Stimulated activated CD4-positive, alpha-beta T cell treated with anti-CD3 and anti-CD28 coated beads, Interleukin-4, amount 100 ng/mL, for 24 hours (primary cell): ENCODE measurements at places on chromosomes 2 and 18.

DNA sequence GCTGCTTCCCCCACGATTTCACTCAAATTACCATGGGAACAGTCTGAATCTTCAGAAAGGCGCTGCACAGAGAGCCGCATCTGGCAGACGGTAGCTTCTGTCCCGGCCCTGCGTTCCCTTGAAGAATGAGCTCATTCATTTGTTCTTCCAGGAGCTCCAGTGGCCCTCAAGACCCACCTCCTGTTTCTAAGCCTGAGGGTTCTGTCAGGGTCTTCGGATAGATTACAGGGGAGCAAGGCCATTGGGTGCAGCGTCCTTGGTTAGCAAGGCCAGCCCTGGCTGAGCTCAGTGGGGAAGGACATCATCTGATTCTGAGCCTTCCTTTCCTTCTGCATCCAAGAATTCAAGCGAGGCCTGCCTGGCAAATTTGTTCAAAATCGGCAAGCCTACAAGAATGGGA is 111.9 kb downstream of the PDCL3 start:
- no peak for DNase-seq

GRCh38 chr18:23281626-23282436 is 146.5 kb downstream of the CABLES1 start:
- no peak for DNase-seq

DNA sequence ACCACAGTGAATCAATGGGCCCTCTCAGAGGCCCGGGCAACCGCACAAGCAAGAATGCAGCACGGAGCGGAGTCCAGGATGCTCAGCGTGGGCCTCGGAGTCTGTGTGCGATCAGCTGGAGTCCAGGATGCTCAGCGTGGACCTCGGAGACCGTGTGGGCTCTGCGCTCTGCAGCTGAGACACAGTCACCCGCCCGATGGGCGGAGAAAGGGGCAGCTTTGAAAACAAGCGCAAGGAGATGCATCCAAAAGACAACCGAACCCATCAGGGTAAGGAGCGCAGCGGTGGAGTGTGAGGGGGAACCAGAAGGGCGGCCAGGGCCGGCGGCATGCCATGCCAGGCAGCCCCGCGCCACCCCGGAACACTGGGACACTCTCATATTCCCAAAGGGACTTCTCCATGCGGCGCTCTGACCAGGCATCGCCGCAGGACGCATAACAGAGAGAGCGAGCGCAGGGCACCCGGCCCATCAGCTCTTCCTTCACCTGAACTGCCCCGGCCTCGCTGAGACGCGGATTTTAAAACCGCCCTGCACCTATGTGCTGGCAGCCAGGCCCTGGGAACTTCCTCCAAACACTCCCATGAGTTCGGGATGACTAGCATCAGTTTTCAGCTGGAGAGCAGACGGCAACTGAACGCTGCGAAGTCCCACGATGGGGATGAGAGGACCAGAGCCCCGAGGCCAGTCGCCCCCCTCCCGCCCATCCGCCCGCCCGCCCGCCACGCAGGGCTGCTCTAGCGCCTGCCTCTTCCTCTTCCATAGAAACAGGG is 44.7 kb downstream of the MC5R start:
- DNase-seq: no peak

- no peak for DNase-seq
Observed at GRCh38 chr18:35345950-35346349, 1.7 kb upstream of the ZNF24 start.

- DNase-seq: no peak
Observed at GRCh38 chr18:61541673-61542072, 208.4 kb downstream of the CDH20 start.

GRCh38 chr18:3773303-3773702 is 323.3 kb downstream of the TGIF1 start:
- no peak for DNase-seq

DNA sequence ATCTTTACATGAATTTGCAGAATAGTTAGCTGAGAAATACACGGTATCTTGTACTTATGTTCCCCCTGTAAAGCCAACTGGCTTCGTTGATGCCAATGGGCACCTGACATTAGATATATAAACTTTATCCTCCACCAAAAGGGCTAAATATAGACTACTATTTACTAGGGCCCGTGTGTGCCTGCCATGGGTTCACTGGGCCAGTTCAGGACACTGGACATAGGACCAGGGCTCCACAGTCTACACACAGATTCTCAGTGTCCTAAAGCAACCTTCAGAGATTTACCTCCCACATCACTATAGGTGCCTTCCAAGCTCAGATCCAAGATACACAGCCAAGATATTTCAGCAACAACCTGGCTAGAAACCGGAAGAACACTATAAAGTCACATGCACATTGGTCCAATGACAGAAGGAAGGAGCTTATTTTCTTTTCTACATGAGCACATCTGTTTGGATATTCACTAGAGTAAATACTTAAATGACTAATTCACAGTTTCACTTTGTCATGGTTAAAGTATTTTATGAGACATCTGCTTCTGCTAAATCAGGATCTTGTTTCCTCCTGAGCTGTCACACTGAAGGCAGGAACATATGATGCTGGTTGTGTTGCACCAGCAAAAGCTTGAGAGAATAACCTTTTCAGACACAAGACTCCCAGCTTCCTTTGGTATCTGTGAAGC is 95.1 kb downstream of the MYO5B start:
- DNase-seq: no peak

DNA sequence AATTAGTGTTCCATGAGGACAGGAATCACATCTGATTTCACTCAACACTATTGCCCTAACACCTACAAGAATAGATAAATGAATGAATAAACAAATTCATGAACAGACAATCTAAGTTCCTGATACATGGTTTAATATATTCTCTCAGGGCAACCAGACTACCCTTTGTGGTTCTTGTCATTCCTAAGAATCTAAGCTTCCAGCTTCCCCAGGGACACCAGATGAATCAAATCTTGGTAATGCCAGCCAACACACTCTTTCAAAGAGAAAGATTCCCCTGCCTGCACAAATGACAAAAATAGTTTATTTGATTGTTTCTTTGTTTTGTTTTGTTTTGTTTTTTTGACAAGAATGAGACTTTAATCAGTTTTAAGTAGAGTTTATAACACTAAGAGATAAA is 237.5 kb upstream of the CHAC2 start:
- DNase-seq: no peak

GRCh38 chr2:210568108-210568507 is 11.7 kb downstream of the CPS1 start:
- DNase-seq: no peak

GRCh38 chr18:39753178-39753577 is 2187.6 kb upstream of the CELF4 start:
- DNase-seq: no peak

DNA sequence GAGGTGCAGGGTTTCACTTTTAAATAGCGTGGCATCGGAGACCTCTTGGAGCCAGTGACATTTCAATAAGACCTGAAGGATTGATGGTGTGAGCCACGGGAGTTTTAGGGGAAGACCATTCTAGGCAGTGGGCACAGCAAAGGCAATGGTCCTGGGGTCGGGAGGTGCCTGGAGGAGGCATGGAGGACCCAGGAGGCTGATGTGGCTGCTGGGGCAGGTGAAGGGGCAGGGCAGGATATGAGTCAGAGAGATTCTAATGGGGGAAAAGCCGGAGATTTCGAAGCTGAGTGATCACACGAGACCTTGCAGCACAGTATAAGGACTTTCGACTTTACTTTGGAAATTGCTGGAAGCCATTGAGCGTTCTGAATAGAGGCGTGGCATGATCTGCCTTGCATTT is 79.6 kb upstream of the KCNE4 start:
- no peak for DNase-seq

GRCh38 chr2:74232426-74232825 is 34.0 kb downstream of the MTHFD2 start:
- no peak for DNase-seq

DNA sequence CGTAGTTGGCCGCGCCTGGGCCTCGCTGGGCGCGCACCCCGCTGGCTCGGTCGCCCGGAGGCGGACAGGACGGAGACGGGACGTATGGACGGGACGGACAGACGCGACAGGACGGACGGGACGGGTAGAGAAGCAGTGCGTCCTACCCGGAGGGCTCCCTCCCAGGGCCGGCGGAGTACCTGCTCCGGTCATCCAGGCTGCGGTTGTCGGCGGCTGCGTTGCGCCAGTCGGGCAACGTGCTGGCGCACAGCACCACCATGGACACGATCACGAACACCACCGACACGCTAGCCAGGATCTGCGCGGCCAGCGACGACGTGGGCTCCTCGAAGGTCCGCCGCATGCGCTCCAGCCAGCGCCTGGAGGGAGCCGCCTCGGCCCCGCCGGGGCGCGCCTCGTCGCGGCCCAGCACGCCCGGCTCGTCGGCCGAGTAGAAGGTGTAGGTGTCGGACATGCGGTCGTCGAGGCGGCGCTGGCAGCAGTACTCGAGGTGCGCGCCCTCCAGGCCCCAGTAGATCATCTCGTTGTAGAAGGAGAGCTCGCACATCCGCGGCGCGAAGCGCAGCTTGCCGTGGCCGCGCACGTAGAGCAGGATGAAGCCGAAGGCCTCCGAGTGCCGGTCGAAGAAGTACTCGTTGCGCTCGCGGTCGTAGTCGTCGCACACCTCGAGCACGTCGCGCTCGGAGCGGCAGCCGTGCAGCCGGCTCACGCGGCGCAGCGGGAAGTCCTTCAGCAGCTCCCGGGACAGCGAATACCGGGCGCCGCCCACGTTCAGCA is 903 bp downstream of the KCNG3 start:
- DNase-seq: peak; percentile 6

- peak; percentile 55 for DNase-seq
Observed at GRCh38 chr2:102063941-102064678, 72.3 kb downstream of the IL1R2 start.

GRCh38 chr18:32582455-32582854 is 111.8 kb upstream of the GAREM1 start:
- DNase-seq: no peak

DNA sequence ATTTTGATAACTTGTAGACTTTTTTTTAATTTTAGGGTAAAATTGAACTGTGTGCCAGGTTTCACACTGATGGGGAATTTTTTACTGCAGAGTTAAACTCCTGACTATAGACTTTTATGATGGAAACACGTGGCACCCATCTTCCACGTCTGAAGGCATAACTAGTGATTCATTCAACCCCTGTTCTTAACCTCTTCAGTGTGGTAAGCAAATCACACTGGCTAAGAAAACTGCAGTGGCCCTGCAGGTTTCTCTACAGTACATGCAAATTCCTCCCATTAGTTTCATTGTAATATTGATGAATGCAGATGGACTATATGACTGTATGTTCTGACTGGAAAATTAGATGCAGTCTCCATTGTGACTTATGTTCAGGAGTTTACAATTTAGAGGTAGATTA is 47.2 kb downstream of the SMAD4 start:
- DNase-seq: no peak

GRCh38 chr18:8847900-8848299 is 142.5 kb downstream of the MTCL1 start:
- DNase-seq: no peak

- no peak for DNase-seq
Observed at GRCh38 chr2:69988086-69988635, 26.7 kb upstream of the ASPRV1 start.

DNA sequence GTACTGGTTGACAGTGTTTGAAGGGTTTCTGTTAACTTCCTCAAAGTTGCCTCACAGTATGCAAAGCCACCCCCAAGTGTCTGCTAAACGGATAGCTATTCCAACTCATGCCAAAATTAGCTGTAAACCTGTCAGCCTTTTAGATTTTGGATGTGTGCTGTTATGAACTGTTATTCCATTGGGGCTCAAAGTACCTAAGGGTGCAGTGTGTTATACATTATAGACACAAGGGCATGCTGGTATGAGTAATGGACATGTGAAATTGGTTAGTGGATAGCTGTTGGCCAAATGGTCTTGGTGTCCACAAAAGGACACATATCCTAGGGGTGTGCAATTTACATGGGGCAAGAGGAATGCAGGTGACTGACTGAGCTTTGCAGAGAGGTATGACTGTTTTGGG is 33.7 kb upstream of the CCBE1 start:
- DNase-seq: no peak

GRCh38 chr2:238602223-238602960 is 175.7 kb downstream of the ASB1 start:
- DNase-seq: no peak

- DNase-seq: no peak
Observed at GRCh38 chr2:142130111-142131009, 456 bp downstream of the LRP1B start.

- DNase-seq: no peak
Observed at GRCh38 chr2:186637497-186637800, 47.6 kb downstream of the ITGAV start.

DNA sequence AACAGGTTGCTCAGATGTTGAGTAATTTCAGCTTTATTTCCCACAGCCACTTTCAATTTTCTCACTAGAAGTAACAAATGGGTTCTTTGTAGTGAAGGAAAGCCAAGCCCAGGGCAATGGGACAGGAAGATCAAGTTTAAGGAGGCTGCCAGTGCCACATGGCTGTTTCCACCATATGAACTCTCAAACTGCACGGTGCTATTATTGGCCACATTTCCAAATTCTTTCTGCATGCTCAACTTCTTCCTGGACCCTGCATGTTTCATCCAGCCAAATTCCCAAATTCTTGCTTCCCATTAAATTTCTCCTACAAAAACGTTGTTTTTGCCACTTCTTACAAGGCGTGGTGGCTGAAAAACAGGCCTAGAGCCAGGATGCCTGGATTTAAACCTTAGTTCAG is 193.3 kb upstream of the SPHKAP start:
- no peak for DNase-seq

DNA sequence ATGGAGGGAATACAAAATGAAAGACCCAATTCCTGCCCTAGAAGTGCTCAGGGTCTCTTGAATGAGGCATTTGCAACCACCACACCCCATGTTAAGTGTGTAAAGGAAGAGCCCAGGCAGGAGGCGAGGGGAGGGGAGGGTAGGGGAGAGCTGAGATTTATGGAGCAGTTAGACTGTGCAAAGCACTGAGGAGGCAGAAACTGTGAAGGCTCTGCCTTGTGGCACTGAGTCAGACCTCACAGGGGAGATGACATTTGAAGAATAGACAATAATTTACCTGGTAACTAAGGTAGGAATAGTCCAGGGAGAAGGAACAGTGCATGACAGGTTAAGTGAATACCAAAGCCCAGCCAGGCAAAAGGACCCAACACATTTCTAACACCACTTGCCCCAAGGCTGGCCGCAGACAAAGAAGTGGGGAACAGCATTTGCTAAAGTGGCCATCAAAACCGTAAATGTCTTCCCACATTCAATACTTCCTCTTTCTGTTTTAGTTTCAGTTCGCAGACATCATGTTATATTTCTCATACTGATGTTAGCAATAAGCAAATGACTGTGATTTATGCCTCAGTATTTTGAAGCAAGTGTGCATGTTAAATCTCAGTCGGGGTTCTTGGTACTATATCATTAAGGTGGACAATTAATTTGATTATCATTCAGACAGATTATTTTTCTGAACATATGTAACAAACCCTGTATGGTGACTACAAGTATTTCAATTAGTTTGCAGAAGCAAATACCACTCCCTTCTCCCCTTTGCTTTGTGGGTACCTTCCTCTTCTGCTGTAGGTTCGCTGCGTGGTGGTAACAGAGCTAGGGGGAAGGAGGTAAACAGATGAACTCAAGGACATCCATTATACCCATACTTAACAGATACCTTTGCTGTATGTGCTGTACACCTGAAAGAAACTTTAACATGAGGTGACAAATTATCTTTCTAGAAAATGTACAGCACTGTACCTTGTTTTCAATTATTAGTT is 27.5 kb downstream of the CDH20 start:
- DNase-seq: no peak
